Chondrocyte (in vitro differentiated cells): ENCODE measurements at places on chromosomes 4 and X. TPM values are rescaled to one million over a fixed set of nuclear protein-coding genes. Genes with fewer than 3 reads are reported as not detected.

GRCh38 chr4:24476282-24476681 is 108.1 kb downstream of the DHX15 start:
- no peak overlapping the region for H3K27ac ChIP-seq
- no peaks in the 10 kb centered on the region for H3K36me3 ChIP-seq
- no peak overlapping the region for H3K4me3 ChIP-seq
- no peak for DNase-seq

SPP1 gene
- total RNA-seq: 13.5 to 16.0 TPM (median 15.7 TPM) in 3 replicates

GRCh38 chrX:103356130-103356798 is at the start of gene TCEAL9:
Gene TCEAL9, plus strand, starts transcription at chrX:103356506. Its CDS starts 1,179 bp downstream, at chrX:103357685.
- H3K27me3 ChIP-seq: no peaks in the 10 kb centered on the region
- DNase-seq: no peak
- H3K4me3 ChIP-seq: peak within 1 kb of the TSS; percentile 94
- H3K36me3 ChIP-seq: peaks cover 8% of the 10 kb centered on the region
- H3K27ac ChIP-seq: peak within 1 kb of the TSS; percentile 99
- H3K4me1 ChIP-seq: peaks cover 16% of the 10 kb centered on the region

DNA sequence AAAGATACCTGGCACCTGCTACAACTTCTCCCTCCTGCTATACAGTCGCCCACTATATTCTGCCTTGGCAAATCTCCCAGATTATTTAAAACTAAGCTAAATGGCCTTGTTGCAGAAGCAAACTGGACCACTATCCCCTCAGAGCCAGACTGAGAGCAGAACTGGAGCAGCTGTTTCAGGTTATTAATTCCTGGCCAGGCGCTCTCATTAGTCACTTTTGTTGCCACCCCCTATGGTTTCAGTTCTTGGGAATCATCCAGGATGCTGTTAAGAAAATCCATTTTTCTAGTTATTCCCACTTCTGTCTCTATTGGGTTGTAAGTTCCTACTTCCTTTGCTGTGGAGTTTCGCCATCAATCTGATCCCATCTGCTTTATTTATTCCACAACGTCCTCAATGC is 30.1 kb downstream of the ADGRA3 start:
- DNase-seq: no peak
- H3K36me3 ChIP-seq: no peaks in the 10 kb centered on the region
- H3K4me1 ChIP-seq: peaks cover 33% of the 10 kb centered on the region
- H3K27me3 ChIP-seq: no peaks in the 10 kb centered on the region
- H3K4me3 ChIP-seq: no peak overlapping the region

GRCh38 chr4:56127716-56128115 is 179.0 kb downstream of the CEP135 start:
- no peak overlapping the region for H3K27ac ChIP-seq
- H3K4me1 ChIP-seq: peaks cover 10% of the 10 kb centered on the region
- H3K4me3 ChIP-seq: no peak overlapping the region
- no peak for DNase-seq
- H3K27me3 ChIP-seq: no peaks in the 10 kb centered on the region

FAAH2 gene
- 0.31 to 1.2 TPM (median 0.50 TPM) in 3 replicates for total RNA-seq

DNA sequence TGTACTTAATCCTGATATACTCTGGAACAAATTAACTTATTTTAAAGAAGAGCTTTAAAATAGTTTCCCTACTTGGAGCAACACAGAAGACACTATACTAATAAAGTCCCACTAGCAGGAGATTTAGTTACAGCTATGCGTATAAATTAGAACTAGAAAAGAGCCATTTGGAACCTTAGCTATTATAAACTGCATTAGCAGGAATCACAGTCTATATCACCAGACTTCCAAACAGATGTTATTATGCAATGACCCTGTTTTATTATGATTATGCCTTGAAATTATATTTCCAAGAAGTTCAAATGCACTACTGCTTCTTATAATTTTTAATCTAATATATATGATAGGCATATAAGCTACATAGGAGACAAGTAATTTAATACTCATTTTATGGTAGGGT is 95.5 kb upstream of the WDR44 start:
- H3K27me3 ChIP-seq: peaks cover 3% of the 10 kb centered on the region
- DNase-seq: no peak
- no peak overlapping the region for H3K4me3 ChIP-seq
- no peak overlapping the region for H3K27ac ChIP-seq
- no peaks in the 10 kb centered on the region for H3K36me3 ChIP-seq
- H3K4me1 ChIP-seq: no peaks in the 10 kb centered on the region

RIPPLY1 gene
- total RNA-seq: not detected in 3 replicates

GRCh38 chrX:47080215-47080914 is 2.1 kb downstream of the RGN start:
- no peak for DNase-seq
- H3K36me3 ChIP-seq: no peaks in the 10 kb centered on the region
- H3K4me1 ChIP-seq: no peaks in the 10 kb centered on the region
- no peak overlapping the region for H3K4me3 ChIP-seq
- no peaks in the 10 kb centered on the region for H3K27me3 ChIP-seq
- no peak overlapping the region for H3K27ac ChIP-seq

USP17L11 gene
- not detected in 3 replicates for total RNA-seq

GRCh38 chrX:97224148-97224547 is 340.4 kb downstream of the RPA4 start:
- no peaks in the 10 kb centered on the region for H3K27me3 ChIP-seq
- DNase-seq: no peak
- H3K36me3 ChIP-seq: no peaks in the 10 kb centered on the region
- no peak overlapping the region for H3K4me3 ChIP-seq
- H3K4me1 ChIP-seq: no peaks in the 10 kb centered on the region

- no peak for DNase-seq
- H3K27me3 ChIP-seq: no peaks in the 10 kb centered on the region
- H3K27ac ChIP-seq: no peak overlapping the region
- no peaks in the 10 kb centered on the region for H3K4me1 ChIP-seq
- no peak overlapping the region for H3K4me3 ChIP-seq
- no peaks in the 10 kb centered on the region for H3K36me3 ChIP-seq
Observed at GRCh38 chrX:39115166-39115565, 313.9 kb downstream of the MID1IP1 start.

DNA sequence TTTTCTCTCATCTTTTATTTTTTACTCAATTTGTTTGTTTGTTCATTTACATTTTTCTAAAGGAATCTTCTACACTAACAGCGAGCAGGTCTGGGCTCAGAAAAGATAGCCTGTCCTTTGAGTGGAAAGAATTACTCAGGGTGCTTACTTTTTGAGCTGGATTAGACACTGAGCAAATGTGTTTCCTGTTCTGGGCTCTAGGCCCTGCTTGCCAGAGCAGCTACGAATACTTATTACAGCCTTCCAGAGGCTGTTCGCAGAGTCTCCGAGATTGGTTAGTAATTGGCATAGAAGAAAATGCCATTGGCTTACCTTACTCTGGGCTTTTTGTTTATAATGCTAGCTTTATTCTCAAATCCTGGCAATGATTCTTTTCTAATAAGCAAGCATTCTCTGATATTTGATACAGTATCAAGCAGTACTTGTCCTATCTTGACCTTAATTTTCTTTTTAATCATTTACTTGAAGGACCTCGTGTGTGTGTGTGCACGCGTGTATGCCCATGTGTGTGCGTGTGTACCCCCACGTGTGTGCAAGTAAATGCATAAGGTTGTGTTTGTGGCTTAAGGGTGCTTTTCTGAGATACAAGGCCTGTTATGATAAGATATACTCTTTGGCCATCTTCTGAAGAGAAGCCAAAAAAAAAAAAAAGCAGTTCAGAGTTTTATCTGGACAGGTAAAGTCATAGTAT is 76.2 kb upstream of the GRXCR1 start:
- H3K36me3 ChIP-seq: no peaks in the 10 kb centered on the region
- peaks cover 11% of the 10 kb centered on the region for H3K27me3 ChIP-seq
- H3K4me3 ChIP-seq: no peak overlapping the region
- no peak for DNase-seq
- H3K27ac ChIP-seq: no peak overlapping the region

POLR2B gene
- total RNA-seq: 51.4 to 56.8 TPM (median 55.2 TPM) in 3 replicates

- peaks cover 26% of the 10 kb centered on the region for H3K4me1 ChIP-seq
- peak overlapping the region; percentile 71 for H3K27ac ChIP-seq
- peaks cover 2% of the 10 kb centered on the region for H3K36me3 ChIP-seq
- H3K27me3 ChIP-seq: no peaks in the 10 kb centered on the region
Observed at GRCh38 chrX:96685210-96686099, 813 bp downstream of the DIAPH2 start.

BMX gene
- not detected in 3 replicates for total RNA-seq

- no peak overlapping the region for H3K4me3 ChIP-seq
- H3K27ac ChIP-seq: peak overlapping the region; percentile 83
- no peaks in the 10 kb centered on the region for H3K36me3 ChIP-seq
- peaks cover 20% of the 10 kb centered on the region for H3K4me1 ChIP-seq
- DNase-seq: no peak
Observed at GRCh38 chr4:37693030-37693429, 6.9 kb upstream of the RELL1 start.

MAGED1 gene
- 470 to 669 TPM (median 477 TPM) in 3 replicates for total RNA-seq

- no peak for DNase-seq
- H3K36me3 ChIP-seq: no peaks in the 10 kb centered on the region
- peaks cover 27% of the 10 kb centered on the region for H3K4me1 ChIP-seq
- no peak overlapping the region for H3K4me3 ChIP-seq
- H3K27me3 ChIP-seq: no peaks in the 10 kb centered on the region
Observed at GRCh38 chr4:78781924-78782323, 5.8 kb downstream of the BMP2K start.

DNA sequence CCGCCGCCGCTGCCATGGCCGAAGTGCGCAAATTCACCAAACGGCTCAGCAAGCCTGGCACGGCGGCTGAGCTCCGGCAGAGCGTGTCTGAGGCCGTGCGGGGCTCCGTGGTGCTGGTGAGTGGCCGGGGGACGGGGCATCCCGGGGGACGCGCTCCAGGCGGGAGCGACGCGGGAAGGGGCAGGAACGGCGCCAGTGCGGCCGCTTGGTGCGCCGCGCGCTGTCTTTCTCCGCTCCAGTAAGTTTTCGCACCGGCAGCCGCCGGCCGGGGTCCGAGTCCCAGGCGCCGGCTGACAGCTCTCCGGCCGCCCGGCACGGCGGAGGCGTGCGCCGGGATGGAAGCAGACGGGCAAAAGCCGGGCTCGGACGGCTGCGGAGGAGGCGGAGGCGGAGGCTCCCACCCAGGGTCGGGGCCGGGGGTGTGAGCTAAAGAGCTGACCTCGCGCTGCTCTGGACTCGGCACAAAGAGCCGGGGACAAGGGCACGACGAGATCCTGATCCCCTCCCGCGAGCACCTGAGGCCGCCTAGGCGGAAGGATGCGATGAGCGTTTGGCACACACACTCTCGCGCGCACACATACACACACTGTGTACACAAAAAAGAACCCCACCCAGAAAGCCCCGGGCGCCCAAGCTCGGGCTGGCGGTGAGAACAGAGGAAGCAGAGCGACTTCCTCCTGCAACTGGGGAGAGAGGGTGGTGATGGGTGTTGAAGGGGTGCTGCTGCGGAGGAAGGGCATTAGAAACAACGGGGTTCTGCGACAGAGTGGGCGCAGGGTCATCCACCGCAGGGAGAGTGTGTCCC is 545 bp downstream of the DOCK11 start:
- no peaks in the 10 kb centered on the region for H3K36me3 ChIP-seq
- peak; percentile 90 for DNase-seq

DNA sequence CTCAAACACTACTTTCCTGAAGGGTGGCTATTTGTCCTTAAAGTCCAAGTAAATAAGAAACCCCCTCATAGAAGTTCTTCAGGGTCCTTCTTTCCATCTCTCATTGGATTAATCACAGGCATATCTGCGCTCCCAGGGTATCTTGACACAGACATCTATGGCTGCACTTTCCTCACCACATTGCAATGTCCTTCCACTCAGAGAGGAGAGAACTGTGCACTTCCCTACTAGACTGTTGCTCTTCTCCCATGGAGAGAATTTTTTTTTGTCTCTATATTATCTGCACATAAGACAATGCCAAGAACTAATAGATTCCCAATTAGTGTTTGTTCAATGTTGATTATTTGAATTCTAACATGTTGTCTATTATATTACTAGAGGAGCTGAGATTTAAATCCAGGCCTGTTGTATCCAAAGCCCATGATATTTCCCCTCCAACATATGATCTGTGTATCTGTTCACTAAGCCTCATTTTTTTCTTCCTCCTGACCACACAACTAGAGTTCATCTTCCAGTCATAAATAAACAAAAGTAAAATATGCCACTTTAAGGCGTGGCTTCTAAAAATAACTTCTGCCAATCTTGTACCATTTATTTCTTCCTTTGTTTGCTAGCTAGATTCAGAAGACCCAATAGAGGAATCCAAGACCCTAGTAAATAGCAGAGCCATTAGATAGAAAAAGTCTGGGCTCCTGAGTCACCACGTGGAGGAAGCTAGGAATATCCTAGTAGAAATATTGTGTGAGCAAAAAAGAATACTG is 61.5 kb upstream of the FAM241A start:
- DNase-seq: no peak
- no peak overlapping the region for H3K27ac ChIP-seq
- no peak overlapping the region for H3K4me3 ChIP-seq
- no peaks in the 10 kb centered on the region for H3K36me3 ChIP-seq

HMGB3 gene
- 34.9 to 49.2 TPM (median 44.4 TPM) in 3 replicates for total RNA-seq

MTNR1A gene
- 0.44 TPM in 1 of 3 replicates, not detected in the others for total RNA-seq

DNA sequence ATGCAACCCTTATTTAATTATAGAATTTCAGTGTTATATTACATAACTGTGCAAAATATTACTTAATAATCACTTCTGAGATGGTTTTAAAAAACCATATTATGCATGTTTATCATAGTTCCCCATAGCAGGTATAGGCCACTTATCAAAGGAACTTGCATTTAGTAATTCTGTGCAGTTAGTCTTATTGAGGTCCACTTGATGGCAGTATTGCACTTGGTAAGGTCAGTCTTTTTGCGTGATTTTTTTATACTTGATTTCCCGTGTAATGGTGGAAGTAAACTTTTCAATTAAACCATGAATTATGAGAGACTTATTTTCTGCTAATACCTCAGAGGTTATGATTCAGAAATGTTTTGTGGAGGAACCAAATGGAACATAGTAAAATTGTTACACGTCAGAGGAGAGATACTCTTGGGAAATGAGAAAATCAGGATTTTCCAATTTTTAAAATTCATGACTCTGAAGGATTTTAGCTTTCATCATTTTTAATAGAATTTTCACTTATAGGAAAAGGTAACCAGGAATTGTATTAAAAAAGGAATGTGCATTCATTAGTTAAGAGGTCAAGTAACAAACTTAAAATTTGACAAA is 230.0 kb downstream of the CCSER1 start:
- peaks cover 12% of the 10 kb centered on the region for H3K27me3 ChIP-seq
- peaks cover 3% of the 10 kb centered on the region for H3K4me1 ChIP-seq
- H3K4me3 ChIP-seq: no peak overlapping the region
- no peak for DNase-seq

- no peaks in the 10 kb centered on the region for H3K27me3 ChIP-seq
- DNase-seq: no peak
- H3K27ac ChIP-seq: peak overlapping the region; percentile 34
- peaks cover 2% of the 10 kb centered on the region for H3K36me3 ChIP-seq
- H3K4me1 ChIP-seq: peaks cover 61% of the 10 kb centered on the region
- no peak overlapping the region for H3K4me3 ChIP-seq
Observed at GRCh38 chr4:113687067-113687718, 74.3 kb downstream of the CAMK2D start.

DNA sequence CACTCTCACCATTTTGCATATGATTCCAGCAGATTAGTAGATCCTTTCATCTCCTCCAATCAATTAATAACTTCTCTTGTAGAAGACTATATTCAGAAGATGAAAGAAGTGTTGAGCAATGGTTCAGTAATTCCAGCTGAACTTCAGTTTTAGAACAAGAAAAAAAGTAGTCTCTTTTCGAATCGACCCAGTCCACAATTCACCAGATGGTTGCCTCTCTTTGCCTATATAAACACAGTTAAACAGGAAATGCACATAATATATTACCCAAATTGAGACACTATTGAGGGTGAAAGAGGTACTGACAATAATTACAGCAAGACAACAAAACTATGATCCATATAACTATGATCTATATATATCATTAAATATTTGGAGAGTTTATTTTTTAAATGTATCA is 16.8 kb upstream of the FAM241A start:
- DNase-seq: no peak
- peaks cover 24% of the 10 kb centered on the region for H3K4me1 ChIP-seq
- no peak overlapping the region for H3K27ac ChIP-seq
- no peaks in the 10 kb centered on the region for H3K36me3 ChIP-seq
- H3K4me3 ChIP-seq: no peak overlapping the region
- H3K27me3 ChIP-seq: peaks cover 15% of the 10 kb centered on the region

CT47B1 gene
- total RNA-seq: not detected in 3 replicates

MAGEE1 gene
- 4.3 to 5.3 TPM (median 4.4 TPM) in 3 replicates for total RNA-seq
